Cortex of kidney (tissue), 1 donor: ENCODE measurements at places on chromosomes 7 and 10.

DNA sequence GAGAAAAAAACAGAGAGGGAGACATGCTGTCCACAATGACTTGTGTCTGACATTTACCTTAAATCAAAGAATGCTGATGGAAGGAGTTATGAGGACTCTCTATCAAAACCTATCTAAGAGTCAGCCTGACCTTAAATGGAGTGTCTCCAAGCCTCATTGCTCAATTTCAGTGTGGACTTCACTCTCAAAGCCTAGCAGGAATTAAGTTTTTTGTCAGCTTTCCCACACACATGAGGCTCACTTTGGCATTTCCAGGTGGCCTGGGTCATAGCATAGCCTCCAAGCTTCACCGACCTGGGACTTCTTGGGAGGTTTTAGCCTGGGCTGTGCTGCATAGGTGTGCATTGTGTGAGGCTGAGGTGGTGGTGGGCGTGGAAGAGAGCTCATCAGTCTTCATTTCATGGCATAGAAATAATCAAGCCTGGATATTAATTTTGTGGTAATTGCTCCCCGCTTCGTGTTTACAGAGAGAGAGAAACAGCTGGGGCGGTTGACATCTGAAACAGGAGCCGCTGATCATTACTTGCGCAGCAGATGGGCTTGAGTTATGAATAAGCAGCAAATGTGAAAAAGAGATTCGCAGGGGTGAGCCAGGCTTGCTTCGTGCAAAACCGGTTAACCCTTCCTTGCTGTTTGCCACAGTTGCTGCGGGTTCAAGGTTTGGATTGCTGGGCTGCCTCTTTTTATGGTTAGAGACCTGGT lies 647.8 kb downstream of the INHBA start:
- no peak for DNase-seq

- no peak for DNase-seq
Observed at GRCh38 chr7:141666071-141666470, 35.9 kb downstream of the DENND11 start.

DNA sequence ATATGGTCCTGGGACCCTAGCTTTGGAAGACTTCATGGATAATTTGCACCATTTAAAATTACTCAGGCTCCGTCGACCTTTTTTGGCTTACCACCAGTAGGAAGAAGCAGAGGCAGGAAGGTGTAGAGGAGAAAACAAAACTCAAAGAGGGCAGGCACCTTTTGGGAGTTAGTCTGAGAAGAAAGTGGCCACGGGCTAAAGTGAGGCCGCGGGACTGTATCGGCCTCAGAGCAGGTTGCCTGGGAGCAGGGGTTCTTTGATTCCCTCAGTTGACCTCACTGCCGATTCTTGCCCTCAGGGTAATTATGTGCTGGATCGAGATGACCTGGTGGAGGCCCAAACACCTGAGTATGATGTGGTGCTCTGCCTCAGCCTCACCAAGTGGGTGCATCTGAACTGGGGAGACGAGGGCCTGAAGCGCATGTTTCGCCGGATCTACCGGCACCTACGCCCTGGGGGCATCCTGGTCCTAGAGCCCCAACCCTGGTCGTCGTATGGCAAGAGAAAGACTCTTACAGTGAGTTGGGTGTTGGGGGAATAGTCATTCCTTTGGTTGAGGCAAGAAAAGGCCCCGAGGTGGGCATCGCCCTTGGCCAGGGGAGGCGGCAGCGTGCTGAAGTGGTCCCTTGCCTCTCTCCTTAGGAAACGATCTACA lies 3.1 kb downstream of the MEPCE start:
- DNase-seq = no peak

DNA sequence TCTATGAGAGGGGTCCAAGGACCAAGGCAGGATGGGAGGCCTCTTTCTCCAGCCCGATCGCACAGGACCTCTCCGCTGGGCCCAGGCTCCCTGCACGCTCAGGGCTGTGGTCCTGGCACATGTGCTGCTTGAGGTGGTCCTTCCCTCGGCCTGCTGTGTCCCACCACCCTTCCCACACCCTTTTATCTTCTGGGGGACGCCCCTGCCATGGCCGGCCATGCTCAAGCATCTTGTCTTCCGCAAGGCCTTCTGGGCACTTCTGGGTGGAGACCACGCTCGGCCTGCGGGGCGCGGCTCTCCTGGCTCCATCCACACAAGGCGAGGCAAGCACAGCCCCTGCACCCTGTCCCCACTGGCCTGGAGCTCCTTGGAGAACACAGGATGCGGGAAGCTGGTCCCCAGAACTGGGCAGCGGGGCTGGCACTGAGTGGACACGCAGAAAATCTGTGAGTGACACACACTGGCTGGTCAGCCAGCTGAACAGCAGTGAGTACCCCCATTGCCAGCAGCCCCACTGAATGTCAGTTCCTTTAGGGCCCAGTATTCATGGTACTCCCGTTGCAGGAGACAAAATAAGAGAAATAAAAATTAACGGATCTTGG lies 115.9 kb downstream of the TCERG1L start:
- no peak for DNase-seq

DNA sequence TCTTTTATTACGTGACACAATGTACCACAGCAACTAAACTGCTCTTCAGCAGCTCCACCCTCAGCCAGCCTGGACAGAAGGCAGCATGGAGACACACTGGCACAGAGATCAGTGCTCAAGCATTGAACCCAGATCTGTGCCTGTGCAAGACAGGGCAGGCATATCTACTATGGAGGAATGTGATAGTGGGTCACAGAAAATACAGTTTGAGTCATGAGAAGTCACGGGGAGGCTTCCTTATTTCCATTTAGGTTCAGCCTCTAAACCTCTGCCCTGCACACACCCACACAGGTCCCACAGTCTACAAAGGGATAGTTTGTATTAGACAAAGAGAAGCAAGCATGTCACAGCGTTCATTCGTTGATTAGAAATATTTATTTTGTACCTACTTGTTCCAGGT lies 187.4 kb upstream of the AGR3 start:
- no peak for DNase-seq

- no peak for DNase-seq
Observed at GRCh38 chr7:73602721-73603651, 21.3 kb downstream of the MLXIPL start.

DNA sequence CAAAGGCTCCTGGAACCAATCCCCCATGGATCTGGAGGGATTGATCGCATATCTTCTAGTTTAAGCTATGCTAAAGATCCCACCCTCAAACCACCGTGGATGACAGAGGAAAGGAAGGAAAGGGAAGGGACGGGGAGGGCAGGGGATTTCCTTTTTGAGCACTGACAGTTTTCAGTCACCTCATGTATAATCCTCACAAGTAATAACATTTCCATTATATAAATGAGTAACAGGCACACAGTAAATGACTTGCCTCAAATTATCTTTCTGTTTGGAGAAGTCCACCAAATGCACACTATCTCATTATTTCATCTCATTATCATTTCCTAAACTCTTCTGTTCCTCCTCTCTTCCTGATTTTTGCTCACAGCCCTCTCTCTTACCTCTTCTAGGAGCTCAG lies 127.1 kb upstream of the AOAH start:
- no peak for DNase-seq

- no peak for DNase-seq
Observed at GRCh38 chr10:86038371-86038770, 328.2 kb downstream of the GRID1 start.

GRCh38 chr7:3232228-3232627 lies 68.8 kb upstream of the SDK1 start:
- DNase-seq = no peak

DNA sequence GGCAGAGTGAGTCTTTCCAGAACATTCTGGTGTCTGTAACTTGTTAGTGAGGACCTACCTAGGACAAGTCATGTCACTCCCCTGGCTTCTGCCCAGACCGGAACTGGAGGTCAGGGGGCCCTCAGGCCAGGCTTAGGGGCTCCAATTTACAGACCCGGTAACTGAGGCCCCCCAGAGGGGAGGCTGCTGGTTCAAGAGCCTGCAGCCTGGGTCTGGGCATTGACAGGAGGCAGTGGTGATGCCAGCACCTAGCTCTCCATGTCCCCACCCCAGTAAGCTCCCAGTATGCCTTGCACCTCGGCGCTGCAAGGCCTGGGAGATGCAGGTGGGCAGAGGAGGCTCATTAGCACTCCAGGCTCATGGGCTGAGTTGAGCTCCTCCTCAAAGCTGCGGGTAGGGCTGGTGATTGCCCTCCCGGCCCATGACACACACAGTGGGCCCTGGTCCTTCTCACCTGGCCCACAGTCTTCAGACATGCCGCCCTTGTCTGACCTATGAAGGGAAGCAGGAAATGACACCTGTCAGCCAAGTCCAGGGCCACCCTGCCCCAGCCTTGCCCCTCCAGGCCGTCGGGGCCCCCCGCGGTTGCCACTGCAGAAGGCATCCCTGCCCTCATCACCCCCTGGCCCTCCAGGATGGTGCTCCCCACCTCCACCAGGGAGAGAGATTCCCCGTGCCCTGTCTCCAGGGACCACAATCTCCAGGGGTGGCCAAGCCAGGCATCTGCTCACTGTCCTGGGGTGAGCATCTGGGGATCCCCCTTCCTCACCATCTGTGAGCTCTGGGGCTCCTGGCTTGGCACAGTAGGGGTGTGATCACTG lies 88.3 kb upstream of the TMEM248 start:
- DNase-seq = no peak

DNA sequence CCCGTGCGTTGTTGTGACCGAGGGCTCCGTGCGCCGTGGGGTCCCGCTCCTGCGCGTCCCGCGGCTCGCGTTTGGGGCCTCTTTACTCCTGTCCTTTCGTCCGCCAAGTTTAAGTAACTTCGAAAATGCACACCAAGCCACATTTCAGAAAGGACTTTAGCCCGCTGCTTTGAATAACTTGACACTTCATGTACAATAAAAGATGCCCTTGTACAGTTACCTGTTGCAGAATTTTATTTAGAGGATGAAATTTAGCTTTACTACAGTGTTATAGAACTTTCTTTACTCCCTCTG lies 459 bp downstream of the SUGCT start:
- DNase-seq = no peak

- no peak for DNase-seq
Observed at GRCh38 chr10:121833387-121833786, 94.4 kb downstream of the ATE1 start.

- no peak for DNase-seq
Observed at GRCh38 chr7:38686888-38687287, 55.7 kb upstream of the AMPH start.

DNA sequence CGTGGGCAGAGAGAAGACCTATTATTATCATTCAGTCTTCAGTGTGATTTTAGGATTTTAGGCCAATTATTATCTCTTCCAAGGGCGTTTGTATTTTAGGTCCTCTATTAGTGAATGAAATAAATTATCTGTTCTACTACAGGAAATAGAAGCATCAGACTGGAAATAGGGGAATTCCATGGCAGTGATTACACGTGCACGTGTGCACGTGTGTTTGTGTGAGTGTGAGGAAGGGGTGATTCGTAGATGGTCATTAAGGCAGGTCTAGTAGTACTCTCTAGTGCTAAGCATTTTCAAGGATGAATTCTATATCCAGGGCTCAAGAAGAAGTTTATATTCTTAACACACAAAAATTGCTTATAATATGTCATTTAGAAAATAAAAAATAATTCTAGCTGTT lies 623.2 kb downstream of the GATA3 start:
- no peak for DNase-seq

GRCh38 chr10:88962336-88962735 lies 9.8 kb upstream of the ACTA2 start:
- no peak for DNase-seq

DNA sequence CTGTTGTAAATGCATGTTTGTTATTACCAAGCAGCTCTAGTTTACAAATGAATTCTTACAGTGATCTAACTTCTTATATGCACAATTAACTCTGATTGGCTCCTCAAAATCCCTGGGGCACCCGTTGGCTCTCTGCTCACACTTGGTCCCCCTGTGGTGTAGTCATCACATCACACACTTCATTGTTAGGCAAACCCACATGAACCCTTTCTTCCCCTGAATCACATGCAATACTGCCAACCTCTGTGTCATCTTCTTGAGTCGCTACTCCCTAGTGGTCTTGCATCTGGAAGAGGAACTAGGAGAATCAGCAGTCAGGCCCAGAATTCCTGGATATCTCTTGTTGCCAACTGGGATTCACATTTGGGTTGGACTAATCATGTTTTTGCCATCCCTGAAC lies 73.1 kb downstream of the CD36 start:
- no peak for DNase-seq

DNA sequence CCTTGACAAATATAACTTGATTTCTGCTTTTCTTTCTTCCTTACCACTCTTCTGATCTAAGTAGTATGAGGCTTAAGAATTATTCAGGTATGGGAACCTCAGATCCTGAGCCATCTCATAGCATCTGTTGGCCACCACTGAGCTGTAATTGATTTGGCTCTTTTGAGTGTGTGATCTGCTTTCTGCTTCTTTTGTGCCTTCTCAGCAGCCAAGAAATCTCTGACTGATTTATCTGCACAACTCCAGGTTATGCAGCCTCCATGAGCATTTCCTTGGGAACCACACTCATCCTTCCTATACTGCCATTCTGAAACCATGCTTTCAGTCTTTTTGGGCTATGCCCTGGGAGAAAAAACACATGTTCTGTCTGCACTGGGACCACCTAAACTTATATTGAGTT lies 178.0 kb upstream of the FAM3C start:
- DNase-seq = no peak

- no peak for DNase-seq
Observed at GRCh38 chr10:82888809-82889455, 1013.9 kb downstream of the NRG3 start.

DNA sequence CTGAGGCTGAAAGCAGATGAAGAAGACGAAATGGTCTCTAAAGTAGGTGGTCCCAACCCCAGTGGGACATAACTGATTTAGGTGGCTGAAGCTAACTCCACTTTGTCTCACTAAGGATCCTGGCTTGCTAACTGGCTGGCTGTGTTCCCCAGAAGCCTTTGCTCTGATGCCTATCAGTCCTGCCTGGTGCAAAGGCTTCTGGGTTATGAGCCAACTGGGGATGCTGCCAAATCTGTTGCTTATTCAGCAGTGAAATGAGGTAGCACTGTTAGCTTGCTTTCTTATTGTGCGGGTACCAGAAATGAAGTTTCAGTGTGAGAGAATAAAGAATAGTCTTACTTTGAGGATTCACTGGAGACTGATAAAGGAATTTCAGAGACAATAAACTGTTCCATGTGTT lies 18.1 kb downstream of the PRKG1 start:
- DNase-seq = no peak

GRCh38 chr7:70446448-70447143 lies 685.3 kb upstream of the GALNT17 start:
- no peak for DNase-seq

DNA sequence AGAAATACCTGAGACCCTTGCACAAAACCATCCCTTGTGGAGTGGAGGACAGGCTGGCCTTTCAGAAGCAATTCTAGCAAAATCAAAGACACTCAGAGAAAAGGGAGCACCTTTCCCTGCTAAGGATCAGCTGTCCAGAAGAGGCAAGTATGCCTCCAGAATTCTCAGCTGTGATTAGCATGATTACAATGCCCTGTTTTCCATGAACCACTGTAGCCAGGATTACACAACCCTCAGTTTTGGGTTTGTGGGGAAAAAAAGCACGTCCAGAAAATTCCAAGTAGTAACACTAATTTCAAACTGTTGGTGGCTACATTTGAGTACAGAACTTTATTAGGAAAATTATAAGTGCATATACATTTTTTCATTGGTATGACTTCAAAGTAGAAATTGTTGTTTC lies 15.0 kb downstream of the CXCL12 start:
- DNase-seq = no peak
